Neural progenitor cell (in vitro differentiated cells): ENCODE measurements at places on chromosomes 2 and 18.
A peak's percentile ranks its signal among the peaks of the same experiment; 100 is the strongest.

- peaks cover 34% of the 10 kb centered on the region for H3K27me3 ChIP-seq
- peak; percentile 58 for DNase-seq
- no peak overlapping the region for H3K27ac ChIP-seq
- H3K4me3 ChIP-seq, result no peak overlapping the region
- H3K36me3 ChIP-seq, result no peaks in the 10 kb centered on the region
Measured at GRCh38 chr2:190340369-190340768, 3.0 kb upstream of the INPP1 start.

DNA sequence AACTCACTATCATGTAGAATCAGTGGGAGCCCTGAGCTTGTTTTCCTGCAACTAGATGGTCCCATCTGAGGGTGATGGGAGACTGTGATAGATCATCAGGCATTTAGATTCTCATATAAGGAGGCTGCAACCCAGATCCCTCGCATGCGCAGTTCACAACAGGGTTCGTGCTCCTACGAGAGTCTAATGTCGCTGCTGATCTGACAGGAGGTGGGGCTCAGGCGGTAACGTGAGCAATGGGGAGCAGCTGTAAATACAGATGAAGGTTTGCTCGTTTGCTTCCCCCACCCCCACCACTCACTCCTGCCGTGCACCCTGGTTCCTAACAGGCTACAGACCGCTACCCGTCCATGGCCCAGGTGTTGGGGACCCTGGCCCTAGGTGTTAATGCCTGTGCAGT, 113.6 kb downstream of the RNF144A start:
- no peaks in the 10 kb centered on the region for H3K36me3 ChIP-seq
- H3K27ac ChIP-seq, result no peak overlapping the region
- H3K4me3 ChIP-seq, result no peak overlapping the region
- no peak for DNase-seq
- no peaks in the 10 kb centered on the region for H3K27me3 ChIP-seq
- peaks cover 3% of the 10 kb centered on the region for H3K4me1 ChIP-seq

DNA sequence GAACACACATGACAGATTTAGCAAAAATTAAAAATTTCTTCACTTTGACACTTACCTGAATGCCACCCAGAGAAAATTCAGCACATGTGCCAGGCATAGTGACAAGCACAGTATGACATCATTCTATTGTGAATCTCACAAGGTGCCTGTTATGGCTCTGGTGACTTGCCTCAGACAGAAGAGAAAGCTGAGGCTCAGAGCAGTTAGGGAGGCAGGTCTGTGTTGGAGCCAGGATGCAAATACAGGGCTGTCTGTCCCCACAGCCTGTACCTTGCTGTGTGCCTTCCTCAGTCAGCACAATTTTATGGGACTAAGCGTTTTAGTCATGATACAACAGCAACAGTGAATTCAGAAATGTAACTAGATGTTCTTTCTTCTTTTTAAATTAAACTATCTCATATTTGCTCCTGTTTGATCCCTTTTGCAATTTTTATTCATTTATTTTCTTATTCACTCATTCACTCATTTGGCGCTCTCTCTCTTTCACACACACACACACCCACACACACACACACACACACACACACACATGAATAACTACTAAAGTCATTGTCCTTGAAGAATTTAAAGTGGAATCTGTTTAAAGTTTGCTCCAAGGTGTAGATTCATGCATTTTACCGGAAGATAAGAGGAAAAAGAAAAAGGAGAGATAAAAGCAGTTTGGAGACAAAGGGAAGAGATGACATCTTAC, 37.9 kb upstream of the CTAGE1 start:
- H3K27ac ChIP-seq, result no peak overlapping the region
- DNase-seq, result no peak
- H3K36me3 ChIP-seq, result no peaks in the 10 kb centered on the region
- H3K27me3 ChIP-seq, result no peaks in the 10 kb centered on the region
- no peak overlapping the region for H3K4me3 ChIP-seq

GRCh38 chr18:38310936-38311335, 745.3 kb upstream of the CELF4 start:
- H3K4me1 ChIP-seq, result no peaks in the 10 kb centered on the region
- no peaks in the 10 kb centered on the region for H3K27me3 ChIP-seq
- H3K27ac ChIP-seq, result no peak overlapping the region
- DNase-seq, result no peak
- H3K36me3 ChIP-seq, result no peaks in the 10 kb centered on the region
- H3K4me3 ChIP-seq, result no peak overlapping the region

- peaks cover 42% of the 10 kb centered on the region for H3K4me1 ChIP-seq
- H3K4me3 ChIP-seq, result no peak overlapping the region
- no peak for DNase-seq
- H3K27me3 ChIP-seq, result no peaks in the 10 kb centered on the region
- H3K27ac ChIP-seq, result no peak overlapping the region
Measured at GRCh38 chr2:234372506-234372905, 124.4 kb downstream of the ARL4C start.

GRCh38 chr18:64994370-64994769, 756.4 kb upstream of the CDH7 start:
- H3K27me3 ChIP-seq, result no peaks in the 10 kb centered on the region
- no peak for DNase-seq
- no peak overlapping the region for H3K27ac ChIP-seq
- H3K4me1 ChIP-seq, result no peaks in the 10 kb centered on the region
- H3K36me3 ChIP-seq, result no peaks in the 10 kb centered on the region
- H3K4me3 ChIP-seq, result no peak overlapping the region
